H1 (cell line): ENCODE measurements at places on chromosomes 11 and 22.

GRCh38 chr11:26573896-26574295 is 1.8 kb upstream of the MUC15 start:
- DNase-seq, result no peak

DNA sequence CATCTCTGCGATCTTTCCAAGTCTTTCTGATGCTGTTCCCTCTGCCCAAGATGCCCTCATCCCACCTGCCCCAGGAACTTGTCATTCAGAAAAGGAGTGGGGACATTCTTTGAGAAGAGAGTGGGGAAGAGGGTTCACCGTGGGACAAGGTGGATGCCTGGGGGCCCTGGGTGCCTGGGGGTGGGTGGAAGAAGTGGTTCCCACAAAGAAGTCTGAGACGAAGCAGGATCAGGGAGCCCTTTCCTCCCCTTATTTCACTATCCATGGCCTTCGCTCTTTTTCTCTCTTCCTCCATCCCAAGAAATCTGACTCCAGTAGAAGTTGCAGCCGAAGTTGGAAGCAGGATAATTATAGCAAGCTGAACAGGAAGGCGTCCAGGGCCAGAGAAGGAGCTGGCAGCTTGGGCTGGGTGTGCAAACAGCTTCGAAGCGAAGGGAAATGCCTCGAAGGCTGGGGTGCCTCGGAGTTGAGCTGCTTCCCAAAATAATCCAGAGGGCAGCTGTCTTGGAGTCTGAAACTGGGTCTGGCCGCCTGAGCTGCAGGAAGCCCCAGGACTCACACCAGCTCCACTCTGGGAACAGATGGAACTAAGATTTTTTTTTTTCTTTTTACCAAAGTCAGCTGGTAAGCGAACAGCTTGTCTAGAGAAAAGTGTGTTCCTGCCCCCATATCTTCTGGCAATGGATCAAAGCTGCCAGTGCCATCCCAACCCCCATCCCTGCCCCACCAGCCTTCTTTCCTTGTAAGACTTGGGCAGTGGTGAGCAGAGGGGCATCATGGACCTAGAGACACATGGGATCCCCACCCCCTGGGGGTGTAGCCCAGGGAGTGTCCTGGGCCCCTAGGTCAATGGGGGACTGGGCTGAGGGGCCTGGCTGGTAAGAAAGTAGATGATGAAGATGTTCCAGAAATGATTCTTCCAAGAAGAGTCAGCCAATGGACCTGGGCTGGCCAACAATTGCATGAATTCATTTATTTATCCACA is 31.5 kb downstream of the PARVG start:
- DNase-seq, result no peak

DNA sequence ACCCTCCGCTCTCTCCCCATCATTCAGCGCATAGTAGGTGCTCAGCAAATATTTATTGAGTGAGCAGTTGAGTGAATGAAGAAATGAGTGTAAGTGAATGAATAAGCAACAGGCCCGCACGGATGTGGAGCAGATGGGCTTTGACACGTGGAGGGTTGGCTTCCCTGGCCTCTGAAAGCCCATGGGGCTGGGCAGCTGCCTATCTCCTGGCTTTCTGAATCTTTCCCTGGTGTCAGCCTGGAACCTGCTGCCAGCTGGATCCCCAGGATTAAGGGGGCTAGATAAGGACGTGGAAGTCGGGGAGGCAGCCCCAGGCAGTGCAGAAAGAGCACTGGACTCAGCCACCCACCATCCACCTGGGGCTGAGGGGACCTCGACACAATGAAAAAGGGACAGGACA is 12.6 kb downstream of the IL2RB start:
- DNase-seq, result no peak

GRCh38 chr11:20261526-20261925 is 101.3 kb upstream of the DBX1 start:
- no peak for DNase-seq

- DNase-seq, result no peak
Measured at GRCh38 chr11:109062445-109062844, 359.5 kb upstream of the C11orf87 start.

DNA sequence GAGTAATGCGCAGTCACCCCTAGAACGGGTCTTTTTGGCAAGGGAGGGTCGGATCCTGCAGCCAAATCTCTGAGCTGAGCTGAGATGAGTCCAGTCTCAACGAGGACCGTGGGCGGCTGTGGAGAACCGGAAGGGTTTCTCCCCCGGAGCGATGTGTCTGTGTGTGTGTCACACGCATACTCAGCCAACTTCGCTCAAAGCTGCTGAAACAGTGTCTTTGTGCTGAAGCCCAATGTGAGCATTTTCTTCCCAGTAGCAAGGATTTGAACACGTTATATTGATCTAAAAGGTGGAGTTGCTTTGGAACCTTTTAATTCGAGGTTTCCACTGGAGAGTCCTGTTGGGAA is 1.4 kb upstream of the CELSR1 start:
- DNase-seq, result no peak

DNA sequence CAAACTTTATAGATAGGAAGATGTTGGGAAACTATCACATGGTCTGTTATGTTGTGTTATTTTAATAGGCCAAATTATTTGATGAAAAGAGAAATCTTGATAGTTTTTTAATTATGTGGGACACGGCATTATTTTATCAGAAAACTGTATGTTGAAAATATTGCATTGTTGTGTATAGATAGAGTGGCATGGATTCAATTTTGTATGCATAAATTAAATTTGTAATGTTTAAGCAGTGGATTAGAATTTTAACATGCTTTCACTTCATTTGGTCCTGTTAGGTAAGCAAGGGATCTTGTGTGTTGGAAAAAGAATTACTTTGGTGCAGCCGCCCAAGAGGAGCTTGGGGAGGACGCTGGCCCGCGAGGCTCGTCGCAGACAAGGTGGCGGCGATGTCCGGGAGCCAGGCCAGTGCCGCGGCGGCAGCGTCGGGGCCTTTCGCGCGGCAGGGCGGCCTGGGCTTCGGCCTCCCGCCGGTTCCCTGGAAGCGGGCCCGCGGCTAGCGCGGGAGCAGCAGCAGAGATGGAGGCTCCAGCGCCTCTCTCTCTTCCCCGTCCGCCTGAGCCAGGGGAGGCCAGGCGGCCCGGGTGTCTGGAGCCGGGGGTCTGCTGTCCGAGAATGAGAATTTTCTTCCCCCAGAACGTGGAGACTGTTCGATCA is 82.7 kb downstream of the GGT1 start:
- no peak for DNase-seq

DNA sequence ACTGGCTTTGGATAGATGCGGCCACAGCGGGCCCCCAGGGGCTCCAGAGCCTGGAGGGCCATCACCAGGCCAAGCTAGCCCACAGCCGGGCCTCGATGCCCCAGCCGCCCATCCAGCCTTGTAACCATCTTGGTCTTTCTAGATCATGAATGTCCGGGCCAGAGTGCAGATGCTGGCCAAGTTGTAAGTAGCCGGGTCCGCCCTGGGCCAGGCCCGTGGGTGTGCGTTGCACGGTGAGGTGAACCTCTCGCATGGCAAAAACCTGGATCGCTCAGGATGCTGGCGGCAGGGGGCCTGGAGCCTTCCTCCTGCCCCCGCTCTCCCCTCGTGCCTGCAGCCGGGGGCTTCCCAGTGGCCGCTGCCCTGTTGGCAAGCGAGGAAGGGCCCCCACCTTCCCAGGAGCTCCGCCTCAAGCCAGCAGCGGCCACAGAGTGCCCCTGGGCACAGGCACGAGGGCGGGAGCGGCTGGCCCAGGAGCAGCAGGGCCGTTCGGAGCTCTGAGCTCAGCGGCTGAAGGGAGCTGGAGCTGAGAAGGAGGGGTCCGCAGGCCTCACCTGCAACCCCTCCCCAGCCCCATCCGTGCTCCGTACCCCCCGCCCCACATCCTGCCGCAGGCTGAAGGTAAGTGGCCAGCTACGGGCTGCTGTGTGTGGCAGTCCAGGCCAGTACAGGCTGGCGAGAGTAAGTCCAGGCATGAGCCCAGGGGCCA is 10.9 kb upstream of the MRPL23 start:
- DNase-seq, result no peak
